ENCODE measurements at places on chromosomes 3 and 15. TPM values are rescaled to one million over a fixed set of nuclear protein-coding genes. Genes with fewer than 3 reads are reported as not detected.

- H3K4me3 ChIP-seq = no peak overlapping the region
- no peak for DNase-seq
- no peaks in the 10 kb centered on the region for H3K36me3 ChIP-seq
- H3K27me3 ChIP-seq = no peaks in the 10 kb centered on the region
- peaks cover 11% of the 10 kb centered on the region for H3K4me1 ChIP-seq
Observed at GRCh38 chr3:45252826-45253225, 26.7 kb upstream of the TMEM158 start.

DNA sequence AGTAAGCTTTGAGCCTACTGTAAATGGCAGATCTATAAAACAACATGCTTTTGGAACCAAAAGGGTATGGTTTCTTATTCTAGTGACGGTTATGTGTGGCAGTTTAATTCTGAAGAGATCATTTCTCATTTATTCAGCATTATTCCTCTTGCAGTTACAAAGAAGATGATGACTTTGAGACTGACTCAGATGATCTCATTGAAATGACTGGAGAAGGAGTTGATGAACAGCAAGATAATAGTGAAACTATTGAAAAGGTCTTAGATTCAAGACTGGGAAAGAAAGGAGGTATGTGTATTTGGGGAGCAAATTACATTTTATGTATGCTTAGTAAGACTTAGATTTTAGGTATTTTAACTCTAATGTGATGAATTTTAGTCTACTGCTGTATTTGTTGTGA, 41.5 kb downstream of the CHD2 start:
- H3K36me3 ChIP-seq = peaks cover 87% of the 10 kb centered on the region
- DNase-seq = no peak
- H3K4me1 ChIP-seq = no peaks in the 10 kb centered on the region
- H3K27ac ChIP-seq = no peak overlapping the region
- H3K4me3 ChIP-seq = no peak overlapping the region
- no peaks in the 10 kb centered on the region for H3K27me3 ChIP-seq

DNA sequence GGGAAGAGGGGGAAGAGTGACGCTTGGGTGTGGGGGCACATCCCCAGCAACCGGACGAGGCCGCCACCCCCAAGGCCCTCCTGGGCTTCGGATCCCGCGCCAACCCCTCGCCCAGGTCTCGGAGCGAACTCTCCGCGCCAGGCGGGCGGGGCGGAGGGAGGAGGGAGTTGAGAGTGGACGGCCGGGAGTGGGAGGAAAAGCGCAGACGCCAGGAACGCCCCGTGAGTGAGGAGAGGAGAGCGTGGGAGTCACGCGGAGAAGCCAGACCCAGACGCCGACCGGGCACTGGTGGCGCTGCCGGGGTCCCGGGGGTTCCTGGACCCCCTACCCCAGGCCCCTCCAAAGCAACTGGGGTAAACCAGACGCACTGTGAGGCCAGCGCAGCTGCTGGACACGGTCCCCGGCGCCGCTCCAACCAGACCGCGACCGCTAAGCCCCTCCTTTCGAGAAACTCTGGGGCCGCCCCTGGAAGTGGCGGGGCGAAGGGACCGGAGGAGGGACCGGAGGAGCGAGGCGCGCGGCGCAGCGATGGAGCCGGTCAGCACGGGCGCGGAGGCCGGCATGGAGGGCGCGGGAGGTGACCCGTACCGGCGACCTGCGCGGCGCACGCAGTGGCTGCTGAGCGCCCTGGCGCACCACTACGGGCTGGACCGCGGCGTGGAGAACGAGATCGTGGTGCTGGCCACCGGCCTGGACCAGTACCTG, at the start of gene EFCC1:
TSS of gene EFCC1 (plus strand) at position 204 of the 705 bp plus-strand sequence. CDS start at position 529, 325 bp downstream.
- no peak within 1 kb of the TSS for H3K27ac ChIP-seq
- H3K36me3 ChIP-seq = no peaks in the 10 kb centered on the region
- H3K27me3 ChIP-seq = peaks cover 98% of the 10 kb centered on the region

Gene SYNPR
- total RNA-seq = 0.85 TPM

- DNase-seq = no peak
- no peaks in the 10 kb centered on the region for H3K27me3 ChIP-seq
- H3K4me1 ChIP-seq = peaks cover 6% of the 10 kb centered on the region
- H3K27ac ChIP-seq = no peak overlapping the region
- H3K36me3 ChIP-seq = peaks cover 4% of the 10 kb centered on the region
Observed at GRCh38 chr3:60528651-60529050, 722.6 kb downstream of the FHIT start.

- no peak for DNase-seq
- H3K4me3 ChIP-seq = no peak overlapping the region
- peaks cover 4% of the 10 kb centered on the region for H3K27me3 ChIP-seq
- H3K4me1 ChIP-seq = peaks cover 3% of the 10 kb centered on the region
Observed at GRCh38 chr3:45785605-45786150, 10.7 kb downstream of the SLC6A20 start.

Gene NEIL1
- 24.9 TPM for total RNA-seq

- no peak for DNase-seq
- H3K36me3 ChIP-seq = no peaks in the 10 kb centered on the region
- no peaks in the 10 kb centered on the region for H3K27me3 ChIP-seq
- no peaks in the 10 kb centered on the region for H3K4me1 ChIP-seq
- H3K4me3 ChIP-seq = no peak overlapping the region
Observed at GRCh38 chr3:162165346-162165745, 668.7 kb downstream of the OTOL1 start.

DNA sequence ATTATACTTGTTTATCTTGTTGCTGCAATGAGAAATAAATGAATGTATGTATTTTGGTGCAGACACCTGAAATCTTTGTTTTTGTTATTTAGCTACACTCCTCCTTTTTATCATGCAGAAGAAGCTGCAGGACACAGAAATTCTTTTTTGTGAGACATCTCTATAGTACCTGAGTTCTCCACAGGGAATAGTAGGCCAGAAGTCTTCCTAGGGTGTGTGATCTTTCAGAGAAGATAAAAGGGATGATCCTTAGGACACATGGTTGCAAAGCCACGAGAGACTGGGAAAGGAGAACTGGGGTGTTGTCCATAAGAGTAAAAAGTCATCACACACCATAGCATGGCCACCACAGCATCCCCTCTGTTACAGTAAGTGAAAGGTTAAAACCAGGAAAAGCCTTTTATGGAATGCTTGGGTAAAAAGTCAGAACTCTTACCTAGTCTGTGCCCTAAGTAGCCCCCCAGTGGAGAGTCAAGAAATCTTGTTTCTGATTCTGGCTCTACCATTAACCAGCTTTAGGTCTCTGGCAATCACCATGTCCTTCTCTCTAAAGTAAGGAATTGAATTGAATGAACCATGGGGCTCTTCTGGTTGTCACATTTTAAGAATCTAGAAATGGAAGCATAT, 31.9 kb upstream of the ADGRG7 start:
- peaks cover 14% of the 10 kb centered on the region for H3K4me1 ChIP-seq
- no peak for DNase-seq
- H3K36me3 ChIP-seq = no peaks in the 10 kb centered on the region
